ENCODE measurements at places on chromosomes 16 and 17.

- no peak for DNase-seq
Observed at GRCh38 chr16:48538746-48539484, 71.1 kb downstream of the N4BP1 start.

DNA sequence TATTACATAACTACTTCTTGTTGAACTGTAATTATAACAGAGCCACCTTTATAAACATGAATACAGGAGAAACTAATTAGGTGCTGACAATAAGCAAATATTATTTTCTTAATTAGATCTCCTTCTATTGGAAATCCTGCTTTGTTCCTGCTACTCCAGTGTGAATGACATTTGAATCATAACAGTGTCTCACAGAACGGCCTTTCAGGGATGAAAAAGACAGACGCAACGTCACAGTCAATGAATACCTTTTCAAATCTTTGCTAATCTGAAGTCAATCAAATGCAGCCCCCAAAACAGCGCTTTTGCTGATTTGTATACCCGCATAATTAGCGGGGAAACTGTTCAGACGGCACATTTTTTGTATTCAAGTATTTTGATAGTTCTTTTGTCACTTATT lies 240.4 kb upstream of the CDH8 start:
- DNase-seq, result no peak

GRCh38 chr17:9104370-9105041 lies 83.2 kb downstream of the NTN1 start:
- no peak for DNase-seq

DNA sequence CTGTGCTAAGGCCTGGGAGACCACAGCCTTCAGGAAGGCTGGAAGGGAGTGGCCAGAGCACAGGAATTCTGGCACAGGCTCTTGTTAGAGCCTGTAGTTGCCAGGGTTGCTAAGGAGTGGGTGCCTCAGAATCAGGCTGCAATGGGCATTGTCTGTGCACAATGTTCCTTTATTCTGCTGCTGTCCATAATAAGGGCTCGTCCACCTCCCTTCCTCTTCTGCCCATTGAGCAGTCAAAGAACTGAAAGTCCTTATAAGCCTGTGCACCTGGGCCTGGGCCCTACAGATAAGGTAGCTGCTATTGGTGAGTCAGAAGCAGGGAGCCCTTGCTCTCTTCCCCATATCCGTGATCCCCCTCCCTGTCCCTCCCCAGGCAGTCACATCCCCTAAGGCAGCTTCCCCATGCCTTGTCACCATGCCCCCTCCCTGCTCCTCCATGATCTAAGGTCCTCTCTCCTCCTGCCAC lies 5.4 kb upstream of the CNGB1 start:
- DNase-seq, result no peak

DNA sequence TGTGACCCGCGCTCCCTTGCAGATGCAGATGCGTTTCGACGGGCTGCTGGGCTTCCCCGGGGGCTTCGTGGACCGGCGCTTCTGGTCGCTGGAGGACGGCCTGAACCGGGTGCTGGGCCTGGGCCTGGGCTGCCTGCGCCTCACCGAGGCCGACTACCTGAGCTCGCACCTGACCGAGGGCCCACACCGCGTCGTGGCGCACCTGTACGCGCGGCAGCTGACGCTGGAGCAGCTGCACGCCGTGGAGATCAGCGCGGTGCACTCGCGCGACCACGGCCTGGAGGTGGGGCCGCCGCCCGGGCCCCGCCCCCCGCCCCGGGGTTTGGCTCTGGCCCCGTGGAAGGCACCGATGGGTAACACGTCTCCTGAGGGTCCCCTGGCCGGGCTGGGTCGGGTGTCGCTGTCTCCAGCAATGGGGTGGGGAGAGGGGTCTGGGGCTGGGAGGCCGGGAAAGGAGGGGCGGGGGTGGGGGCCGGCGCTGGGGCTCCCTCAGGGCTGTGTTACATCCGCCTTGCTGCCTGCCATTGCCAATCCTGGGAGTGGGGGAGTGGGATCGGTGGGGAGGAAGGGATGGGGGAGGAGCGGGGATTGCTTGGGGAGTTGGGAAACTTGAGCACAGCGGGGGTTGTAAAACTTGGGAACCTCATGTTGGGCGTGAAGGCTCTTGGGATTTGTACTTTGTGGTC lies 737 bp downstream of the NUDT16L1 start:
- DNase-seq, result no peak

GRCh38 chr17:44901411-44901921 lies 2.2 kb upstream of the EFTUD2 start:
- DNase-seq, result no peak

DNA sequence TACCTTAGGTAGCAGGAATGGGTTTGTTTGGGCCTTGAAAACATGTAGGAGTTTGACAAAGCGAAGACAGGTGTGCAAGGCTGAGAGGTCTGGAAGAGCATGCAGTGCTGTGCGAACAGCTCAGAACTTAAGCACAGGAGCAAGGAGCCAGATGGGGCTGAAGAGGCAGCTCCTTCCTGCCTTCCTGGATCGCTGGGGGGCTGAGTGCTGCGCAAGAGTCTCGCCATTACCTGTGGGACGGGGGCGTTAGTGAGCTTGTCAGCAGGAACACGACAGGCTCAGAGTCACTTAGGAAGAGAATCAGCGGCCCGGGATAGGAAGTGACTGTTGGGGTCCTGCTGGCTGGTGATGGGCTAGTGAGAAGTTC lies 464 bp upstream of the MRM1 start:
- no peak for DNase-seq

GRCh38 chr17:32323046-32323445 lies 18.9 kb downstream of the C17orf75 start:
- no peak for DNase-seq

GRCh38 chr16:53202398-53202797 lies 147.6 kb downstream of the CHD9 start:
- no peak for DNase-seq

- no peak for DNase-seq
Observed at GRCh38 chr17:50062293-50063243, 6.7 kb downstream of the ITGA3 start.

- no peak for DNase-seq
Observed at GRCh38 chr16:49150341-49150740, 131.3 kb downstream of the CBLN1 start.

- DNase-seq, result no peak
Observed at GRCh38 chr16:22312897-22313781, 15.9 kb downstream of the POLR3E start.

DNA sequence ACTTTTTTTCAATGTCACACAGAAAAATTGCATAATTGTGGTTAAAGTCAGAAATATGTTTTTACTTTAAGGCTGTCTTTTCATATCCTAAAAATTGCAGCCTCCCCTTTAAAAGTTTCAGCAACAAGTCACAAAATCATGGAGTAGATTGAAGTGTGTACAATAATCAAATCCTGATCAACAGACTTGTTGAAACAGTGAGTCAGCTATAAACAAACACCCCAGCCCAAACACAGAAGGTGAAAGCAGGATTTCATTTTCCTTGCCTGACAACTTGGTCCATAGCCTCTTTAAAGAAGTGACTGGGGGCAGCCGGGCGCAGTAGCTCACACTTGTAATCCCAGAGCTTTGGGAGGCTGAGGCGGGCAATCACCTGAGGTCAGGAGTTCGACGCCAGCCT lies 59.9 kb downstream of the WNT3 start:
- no peak for DNase-seq

DNA sequence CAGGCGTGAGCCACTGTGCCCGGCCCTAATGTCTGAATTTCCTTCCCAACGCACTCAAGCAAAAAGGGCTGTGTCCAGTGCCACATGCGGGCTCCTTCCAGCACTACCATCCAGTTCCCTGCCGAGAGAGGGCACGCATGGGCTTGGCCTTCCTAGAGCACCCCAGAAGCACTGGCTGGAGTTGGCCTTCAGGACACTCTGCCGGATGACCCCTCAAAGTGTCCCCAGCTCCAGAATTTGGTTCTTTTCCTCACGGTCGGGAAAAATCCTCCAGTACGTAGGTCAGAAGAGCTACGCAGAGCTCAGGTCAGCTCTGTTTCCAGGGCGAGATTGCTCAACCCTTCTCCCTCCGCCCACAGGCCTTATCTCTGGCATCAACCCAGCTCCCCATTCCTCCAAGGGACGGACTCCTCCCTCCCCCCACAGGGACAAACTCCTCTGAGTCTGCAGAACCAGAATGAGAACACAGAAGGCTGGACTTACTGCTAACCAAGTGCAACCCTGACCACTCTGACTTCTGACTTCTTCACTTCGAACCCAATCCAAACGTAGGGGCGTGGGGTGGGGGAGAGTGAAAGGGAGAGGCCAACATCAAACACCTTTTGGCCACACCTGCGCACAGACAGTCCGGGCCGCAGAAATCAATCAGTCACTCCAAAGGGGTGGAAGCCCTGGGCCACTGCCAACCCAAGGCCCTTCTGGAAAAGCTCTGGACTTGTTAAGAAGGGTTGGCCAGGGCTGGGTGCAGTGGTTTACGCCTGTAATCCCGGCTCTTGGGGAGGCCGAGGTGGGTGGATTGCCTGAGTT lies 3.6 kb downstream of the CDC42EP4 start:
- no peak for DNase-seq

DNA sequence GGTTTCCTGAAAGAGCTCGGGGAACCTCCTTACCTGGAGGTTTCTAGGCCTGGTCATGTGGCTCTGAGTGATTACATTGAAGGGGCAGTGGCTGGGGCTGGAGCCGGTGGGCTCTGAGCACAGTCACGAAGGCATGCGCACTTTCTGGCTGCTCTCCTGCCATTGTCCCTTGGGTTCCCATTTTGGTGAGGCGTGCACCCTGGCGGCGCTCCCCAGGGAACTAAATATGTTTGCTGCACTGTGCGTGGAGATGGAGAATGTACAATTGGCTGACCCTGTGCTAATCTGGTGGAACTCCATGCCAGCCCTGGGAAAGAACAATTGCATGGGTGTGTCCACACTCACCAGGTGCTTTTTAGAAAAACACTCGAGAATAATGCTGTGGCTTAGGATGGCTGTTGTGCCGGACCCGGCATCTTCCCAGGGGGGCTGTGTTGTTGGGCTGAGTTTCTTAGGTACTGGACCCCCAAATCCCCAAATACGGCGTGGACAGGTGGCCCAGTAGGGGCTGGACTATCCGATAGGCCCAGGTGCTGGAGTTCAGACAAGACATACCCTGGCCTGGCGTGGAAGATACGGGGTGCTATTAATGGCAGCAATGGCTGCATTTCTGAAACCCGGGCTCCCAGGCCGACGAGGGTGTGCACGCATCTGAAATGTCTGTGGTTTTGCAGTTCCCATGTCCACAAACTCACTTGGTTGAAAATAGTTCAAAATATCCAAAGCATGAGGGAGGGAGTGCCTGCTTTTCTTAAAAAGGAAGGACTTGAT lies 230.5 kb downstream of the SEC14L1 start:
- DNase-seq, result no peak

GRCh38 chr16:72848759-72849664 lies 198.9 kb downstream of the ZFHX3 start:
- DNase-seq, result no peak

Data from cortex of kidney (tissue), 1 donor.